ENCODE measurements at places on chromosomes 5 and 9.
A peak's percentile ranks its signal among the peaks of the same experiment; 100 is the strongest.

GRCh38 chr9:134890155-134890495 is 9.5 kb downstream of the FCN2 start:
- DNase-seq = no peak

- DNase-seq = no peak
Measured at GRCh38 chr9:35163413-35163812, 1.6 kb downstream of the UNC13B start.

- no peak for DNase-seq
Measured at GRCh38 chr9:5909976-5910375, 19.3 kb downstream of the MLANA start.

GRCh38 chr9:35615981-35616680 is 2.1 kb downstream of the CD72 start:
- no peak for DNase-seq

GRCh38 chr5:94526706-94527105 is 91.7 kb downstream of the KIAA0825 start:
- DNase-seq = no peak

DNA sequence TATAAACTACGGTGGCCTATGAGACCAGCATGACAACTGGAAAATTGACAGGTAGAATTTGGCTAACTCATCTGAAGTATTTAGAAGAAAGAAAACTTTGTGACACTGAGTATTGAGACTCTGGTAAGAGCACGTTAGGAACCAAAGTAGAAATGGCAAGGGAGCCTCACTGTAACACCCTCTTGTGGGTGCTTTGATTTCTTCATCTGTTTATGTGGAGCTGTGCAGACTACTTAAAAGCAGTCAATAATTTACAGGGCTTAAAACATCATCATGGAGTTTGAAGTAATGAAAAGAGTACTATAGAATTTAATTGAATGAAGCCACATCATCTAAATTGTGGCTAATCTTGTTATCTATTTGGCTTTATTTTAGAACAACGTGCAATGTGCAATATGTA is 414.2 kb downstream of the CCDC171 start:
- no peak for DNase-seq

DNA sequence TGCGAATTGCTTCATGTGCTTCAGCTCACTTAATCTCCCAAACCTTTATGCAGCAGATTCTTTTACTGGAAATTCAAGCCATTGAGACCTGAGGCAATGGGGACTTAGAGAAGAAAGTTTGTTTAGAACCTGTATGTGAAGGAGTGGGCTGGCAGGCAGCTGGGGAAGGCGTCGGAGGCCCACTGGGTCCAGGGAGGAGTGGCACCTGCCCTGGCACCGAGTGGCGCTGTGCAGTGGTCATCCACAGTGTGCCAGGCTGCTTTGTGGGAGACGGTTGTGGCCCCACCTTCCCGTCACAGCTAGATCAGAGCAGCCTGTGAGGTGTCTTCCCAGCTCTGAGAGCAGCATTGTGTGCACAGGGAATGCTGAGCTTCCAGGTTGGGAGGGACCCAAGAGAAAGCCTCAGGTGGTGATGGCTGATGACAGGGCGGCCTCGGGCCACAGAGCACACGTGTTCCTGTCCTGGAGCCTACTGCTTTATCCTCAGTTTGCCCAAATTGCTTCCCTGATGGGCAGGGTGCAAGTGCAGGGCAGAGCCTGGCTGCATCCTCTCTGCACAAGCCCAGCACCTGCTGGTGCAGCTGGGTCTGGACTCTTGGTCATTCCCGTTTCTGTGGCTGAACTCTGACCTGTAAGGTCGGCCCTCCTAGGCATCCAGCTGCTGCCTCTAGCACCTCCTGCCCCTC is 175.2 kb downstream of the CACNA1B start:
- no peak for DNase-seq

DNA sequence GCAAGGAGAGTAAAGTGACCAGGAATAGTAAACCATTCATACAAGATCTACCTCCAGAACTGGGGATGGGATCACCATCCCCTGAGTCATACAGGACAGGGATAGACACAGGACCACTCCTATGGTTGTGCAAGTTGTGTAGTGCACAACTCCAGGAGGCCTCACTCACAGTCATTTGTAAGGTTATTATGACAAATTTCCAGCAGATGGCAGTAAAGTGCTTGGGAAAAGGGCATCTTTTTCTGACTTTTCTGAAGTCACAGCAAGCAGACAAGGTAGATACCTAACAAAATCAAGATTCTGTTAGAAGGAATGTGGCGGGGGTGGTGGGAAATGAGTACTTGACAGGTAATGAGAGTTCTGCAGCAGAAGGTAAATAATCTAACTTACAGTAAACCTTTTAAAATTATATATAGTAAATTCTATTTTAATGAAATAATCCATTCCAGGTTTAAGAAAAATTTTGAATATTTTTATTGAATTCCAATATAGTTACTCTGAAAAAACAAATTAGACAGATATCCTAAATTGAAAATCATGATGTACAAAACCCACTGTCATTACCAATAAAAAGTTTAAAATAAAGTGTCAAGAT is 16.7 kb upstream of the KIF27 start:
- peak; percentile 35 for DNase-seq

GRCh38 chr5:174426388-174426787 is 298.0 kb upstream of the MSX2 start:
- no peak for DNase-seq

Data from right kidney (tissue), 9 donors.